ENCODE measurements at places on chromosomes 5 and 9. TPM values are rescaled to one million over a fixed set of nuclear protein-coding genes. Genes with fewer than 3 reads are reported as not detected.

DNA sequence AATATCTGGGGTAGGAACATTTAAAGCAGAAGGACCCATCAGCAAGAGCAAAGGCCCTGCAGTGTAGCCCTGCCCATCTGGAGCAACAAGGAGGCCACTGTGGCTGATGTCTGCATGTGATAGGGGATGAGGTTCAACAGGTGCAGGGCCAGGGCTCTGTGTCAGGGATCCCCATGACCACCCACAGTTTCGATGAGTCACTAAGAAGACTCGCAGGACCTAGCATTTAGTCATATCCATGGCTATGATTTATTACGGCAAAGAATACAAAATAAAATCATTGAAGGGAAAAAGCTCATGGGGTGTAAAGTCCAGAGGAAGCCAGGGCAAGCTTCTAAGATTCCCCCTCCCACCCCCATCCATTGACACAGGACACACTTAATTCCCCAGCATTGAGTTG is 188.6 kb downstream of the ADGRV1 start:
- no peak for DNase-seq
- no peaks in the 10 kb centered on the region for H3K4me1 ChIP-seq
- H3K27ac ChIP-seq = no peak overlapping the region
- H3K27me3 ChIP-seq = no peaks in the 10 kb centered on the region

PTGR1 gene
- 38.0 TPM for total RNA-seq

OMD gene
- total RNA-seq = 6.5 TPM

SHISAL2B gene
- not detected for total RNA-seq

ITGA2 gene
- total RNA-seq = 17.7 TPM

DNA sequence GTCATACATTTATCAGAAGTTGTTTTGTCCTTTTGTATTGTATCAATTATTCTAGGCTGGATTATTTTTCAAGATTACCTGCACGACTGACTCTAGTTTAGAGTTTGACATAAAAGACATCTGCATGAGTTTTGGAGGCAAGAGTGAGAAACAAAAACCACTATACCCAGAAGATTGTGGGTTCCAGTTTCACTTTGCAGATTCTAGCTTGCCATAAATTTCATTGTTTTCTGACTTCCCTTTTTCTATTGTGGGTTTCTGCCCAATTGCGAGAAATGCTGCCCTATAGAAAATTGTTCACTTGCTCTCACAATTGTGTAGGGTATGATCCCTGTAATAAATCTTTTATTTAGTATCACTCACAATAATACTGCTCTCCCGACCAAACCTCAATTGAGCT is 1043.4 kb upstream of the CDH10 start:
- H3K36me3 ChIP-seq = no peaks in the 10 kb centered on the region
- no peaks in the 10 kb centered on the region for H3K27me3 ChIP-seq
- no peak overlapping the region for H3K27ac ChIP-seq
- no peak for DNase-seq
- no peaks in the 10 kb centered on the region for H3K4me1 ChIP-seq

IL3 gene
- not detected for total RNA-seq

PCDHA12 gene
- total RNA-seq = 8.8 TPM

DNA sequence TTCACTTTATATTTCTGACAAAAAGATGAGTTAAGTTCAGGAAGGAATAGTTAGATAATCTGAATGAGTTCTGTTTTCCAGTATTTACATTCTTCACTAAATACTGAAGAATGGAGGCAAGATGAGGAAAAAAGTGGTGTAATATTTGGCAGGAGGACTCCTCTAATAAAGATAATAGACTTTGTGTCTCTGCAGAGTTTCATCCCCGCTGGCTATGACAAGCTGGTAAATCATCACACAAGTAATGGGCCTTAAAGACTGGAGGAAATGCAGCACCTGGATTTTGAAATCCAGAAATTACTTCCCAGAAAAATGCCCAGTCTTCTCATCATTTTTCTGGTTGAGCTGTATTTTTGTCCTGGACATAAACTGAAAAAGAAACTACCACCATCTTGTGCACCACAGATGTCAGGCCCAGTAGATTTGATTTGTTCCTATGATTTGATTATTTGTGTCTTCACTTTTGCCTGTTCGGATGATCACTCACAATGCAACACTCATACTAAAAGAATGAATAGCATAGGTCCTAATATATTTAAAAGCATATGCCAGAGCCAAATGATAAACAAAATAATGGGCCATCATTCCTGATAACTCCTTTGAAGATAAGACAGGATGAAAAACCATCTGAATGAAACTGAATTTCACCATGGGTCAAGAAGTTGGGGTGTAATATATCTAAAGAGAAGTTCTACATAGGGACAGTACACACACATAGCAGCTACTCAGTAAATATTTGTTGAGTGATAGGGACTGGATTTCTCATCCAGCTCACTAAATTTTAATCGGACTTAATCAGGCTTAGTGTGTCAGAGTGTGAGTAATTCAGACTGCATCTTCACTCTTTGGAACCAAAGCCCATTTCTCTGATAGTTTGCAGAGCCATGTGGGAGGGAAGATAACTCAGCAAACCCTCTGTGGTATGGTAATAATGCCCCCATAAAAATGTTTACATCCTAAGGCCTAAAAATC is 200.5 kb downstream of the HINT1 start:
- H3K27ac ChIP-seq = no peak overlapping the region
- no peak overlapping the region for H3K4me3 ChIP-seq
- no peaks in the 10 kb centered on the region for H3K36me3 ChIP-seq
- DNase-seq = no peak

- H3K4me1 ChIP-seq = no peaks in the 10 kb centered on the region
- DNase-seq = no peak
- H3K36me3 ChIP-seq = no peaks in the 10 kb centered on the region
Observed at GRCh38 chr5:15598294-15598902, 98.4 kb downstream of the FBXL7 start.
